Activated CD4-positive, alpha-beta memory T cell treated with anti-CD3 and anti-CD28 coated beads, Interleukin-2, amount 10 ng/mL, durations not matched to agents 7 days and 5 days (primary cell): ENCODE measurements at places on chromosomes 12 and 14.

GRCh38 chr12:12941450-12942350, 10.3 kb downstream of the GPRC5D start:
- no peak for DNase-seq

DNA sequence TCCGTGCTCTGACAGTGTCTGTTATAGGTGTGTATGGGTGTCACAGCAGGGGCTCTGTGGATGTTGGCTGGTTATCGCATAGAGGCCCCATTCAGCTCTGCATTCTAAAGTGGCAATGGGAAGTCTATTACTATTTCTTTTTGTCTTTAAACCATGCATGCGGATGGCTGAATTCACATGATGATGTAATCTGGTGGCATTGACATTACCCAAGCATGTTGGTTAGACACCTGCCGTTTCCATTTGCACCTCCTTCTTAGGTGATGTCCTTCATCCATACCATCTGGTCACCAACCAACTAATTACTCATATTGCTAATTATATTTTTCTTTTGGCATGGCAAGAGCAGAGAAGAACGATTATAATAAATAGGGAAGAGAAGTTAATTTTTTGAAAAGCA, 270.8 kb upstream of the RGS6 start:
- DNase-seq = no peak

DNA sequence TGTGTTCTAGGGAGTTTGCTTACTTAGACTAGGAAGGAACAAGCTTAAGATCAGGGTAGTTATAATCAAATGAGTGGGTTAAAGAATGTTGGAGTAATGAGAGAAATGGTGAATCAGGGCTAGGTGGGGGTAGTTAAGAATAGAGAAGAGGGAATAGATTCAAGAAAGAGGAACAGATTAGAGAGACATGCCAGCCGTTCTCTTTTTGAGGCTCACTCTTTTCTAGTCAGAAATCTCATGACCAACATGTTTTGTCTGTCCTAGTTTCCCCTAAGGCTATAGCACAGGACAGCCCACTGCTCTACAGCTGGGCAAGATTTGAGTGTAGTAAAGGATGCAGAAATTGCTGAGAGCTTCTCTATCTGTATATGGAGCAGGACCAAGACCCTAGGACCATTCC, 258.4 kb downstream of the AKAP6 start:
- no peak for DNase-seq

DNA sequence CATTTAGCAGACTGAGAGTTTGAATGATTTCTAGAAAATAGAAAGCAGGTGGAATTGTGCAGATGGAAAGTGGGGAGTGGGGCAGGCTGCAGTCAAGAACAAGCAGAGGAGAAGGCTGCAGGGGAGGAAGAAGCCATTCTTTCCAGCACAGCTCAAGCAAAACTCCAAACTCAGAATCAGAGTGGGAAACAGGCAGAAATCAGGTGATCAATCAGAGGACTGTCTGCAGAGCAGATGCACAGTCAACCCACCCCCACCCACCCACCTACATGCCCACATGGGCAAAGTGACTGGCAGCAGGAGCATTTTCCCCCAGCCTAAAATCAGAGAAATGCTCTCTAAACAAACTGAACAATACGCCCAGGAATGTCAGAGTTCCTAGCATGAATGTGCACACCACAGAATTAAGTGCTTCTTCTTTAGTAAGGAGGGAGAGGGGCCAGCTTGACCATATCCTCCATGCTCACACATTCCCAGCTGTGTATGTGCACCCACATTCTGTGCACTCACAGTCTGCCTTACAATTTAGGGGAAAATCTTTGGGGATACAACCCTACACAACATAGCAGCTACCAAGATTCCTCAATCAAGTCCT, 194.1 kb upstream of the PLEKHA5 start:
- DNase-seq = no peak

DNA sequence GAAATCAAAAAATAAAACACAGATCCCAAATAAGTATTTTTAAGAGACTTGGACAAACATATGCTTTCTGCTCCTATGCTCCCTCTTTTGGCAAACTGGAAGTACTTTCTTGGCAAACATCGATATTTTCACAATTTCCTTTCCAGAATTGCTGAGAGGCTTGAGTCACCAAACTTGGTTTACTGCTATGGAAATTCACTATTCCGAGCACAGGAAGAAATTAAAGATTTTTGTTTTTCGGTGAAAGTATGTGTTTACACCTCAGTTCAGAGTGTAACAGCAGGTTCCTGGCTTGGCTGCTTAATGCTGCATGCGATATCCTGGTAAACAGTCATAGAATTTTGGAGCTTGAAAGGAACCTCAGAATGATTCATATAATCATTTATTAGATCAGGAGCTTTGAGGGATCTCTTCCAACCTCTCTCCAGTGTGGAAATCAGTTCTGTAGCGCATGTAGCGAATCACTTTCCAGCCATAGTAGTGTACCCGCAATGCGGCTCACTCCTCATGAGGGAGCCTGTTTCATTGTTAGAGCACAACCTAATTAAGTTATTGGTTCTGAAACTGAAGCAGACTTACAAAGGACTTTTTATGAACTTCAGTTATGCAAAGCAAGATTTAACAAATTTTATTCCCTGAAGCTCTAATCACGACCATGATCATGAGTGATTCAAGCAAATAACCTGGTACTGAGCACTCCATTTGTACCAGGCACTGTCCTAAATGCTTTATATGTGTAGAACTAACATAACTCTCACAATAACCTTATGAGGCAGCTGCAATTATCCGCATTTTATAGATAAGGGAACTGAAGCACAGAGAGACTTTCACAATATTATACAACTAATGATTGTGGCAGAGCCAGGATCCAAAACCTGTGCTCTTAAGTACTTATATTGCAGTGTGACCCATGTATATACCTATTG, 56.4 kb upstream of the ATP2A2 start:
- DNase-seq = no peak
